Epithelial cell of esophagus (primary cell): ENCODE measurements at places on chromosomes 12 and 14.

DNA sequence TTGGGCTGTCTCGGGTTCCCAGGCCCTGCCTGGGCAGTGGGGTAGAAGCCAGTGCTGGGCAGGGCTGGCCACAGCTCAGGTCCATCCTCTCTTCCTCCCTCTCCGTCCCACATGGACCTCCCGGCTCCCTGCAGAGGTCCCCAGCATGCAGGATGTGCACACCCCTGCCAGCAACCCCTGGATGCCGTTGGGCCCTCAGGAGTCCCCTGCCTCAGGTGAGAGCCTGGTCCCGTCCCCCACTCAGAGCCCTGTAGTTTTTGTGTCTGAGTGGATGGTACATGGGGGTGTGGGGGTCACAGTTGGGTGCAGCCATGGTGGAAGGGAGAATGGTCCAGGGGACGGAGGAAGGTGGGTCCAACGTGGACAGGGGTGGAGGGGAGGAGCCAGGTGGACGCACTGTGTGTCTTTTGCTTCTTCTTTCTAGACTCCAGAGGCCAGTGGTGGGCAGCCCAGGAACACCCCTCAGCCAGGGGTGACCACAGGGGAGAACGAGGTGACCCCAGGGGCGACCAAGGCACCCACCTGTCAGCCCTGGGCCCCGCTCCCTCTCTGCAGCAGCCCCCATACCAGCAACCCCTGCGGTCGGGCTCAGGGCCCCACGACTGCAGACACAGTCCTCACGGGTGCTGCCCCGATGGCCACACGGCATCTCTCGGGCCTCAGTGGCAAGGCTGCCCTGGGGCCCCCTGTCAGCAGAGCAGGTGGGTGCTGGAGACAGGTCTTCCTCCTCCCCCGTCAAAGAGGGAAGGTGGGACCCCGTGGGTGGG, 21.7 kb downstream of the PAPLN start:
- DNase-seq: no peak

DNA sequence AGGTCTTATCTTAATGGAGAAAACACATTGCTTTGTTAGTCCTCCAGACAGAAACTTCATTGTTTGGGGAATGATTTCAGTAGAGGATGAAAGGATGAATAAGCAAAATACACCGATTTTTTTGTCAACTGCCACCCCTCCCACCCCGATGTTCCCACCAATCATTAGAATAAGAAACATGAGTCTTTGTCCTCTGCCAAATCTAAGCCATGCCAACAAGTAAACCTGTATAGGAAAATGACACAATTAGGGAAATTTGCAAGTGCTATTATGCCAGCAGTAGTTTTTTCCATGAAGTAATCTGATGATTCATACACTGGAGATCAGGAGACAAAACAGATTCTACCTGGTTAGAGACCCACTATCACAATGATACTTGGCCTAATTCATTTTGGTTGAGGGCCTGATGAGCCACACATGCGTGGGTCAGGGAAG, 35.9 kb downstream of the FLRT2 start:
- DNase-seq: peak; percentile 86

GRCh38 chr14:104743461-104744380, 9.2 kb upstream of the SIVA1 start:
- DNase-seq: no peak

- DNase-seq: no peak
Observed at GRCh38 chr14:21332950-21333349, 50.9 kb downstream of the SUPT16H start.

- DNase-seq: no peak
Observed at GRCh38 chr14:88272390-88273269, 50.4 kb downstream of the KCNK10 start.

DNA sequence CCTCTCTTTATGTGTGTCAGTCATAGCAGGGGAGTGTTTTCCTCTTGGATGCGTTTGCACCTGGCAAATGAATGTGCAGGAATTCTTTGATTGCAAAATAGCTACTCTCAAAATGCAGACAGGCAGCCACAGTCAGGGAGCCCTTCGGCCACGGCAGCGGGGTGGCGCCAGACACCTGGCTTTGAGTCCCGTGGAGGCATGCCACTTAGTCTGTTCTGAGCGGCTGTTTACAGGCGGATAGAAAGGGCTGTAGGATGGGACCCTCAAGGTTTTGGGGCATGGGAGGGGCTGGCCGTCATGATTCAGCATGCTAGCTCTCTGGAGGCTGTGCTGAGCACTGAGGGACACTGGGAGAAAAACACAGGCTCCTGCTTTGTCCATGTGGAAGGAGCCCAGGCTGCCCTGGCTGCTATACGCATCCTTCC, 117.1 kb downstream of the SLC25A47 start:
- peak; percentile 92 for DNase-seq

DNA sequence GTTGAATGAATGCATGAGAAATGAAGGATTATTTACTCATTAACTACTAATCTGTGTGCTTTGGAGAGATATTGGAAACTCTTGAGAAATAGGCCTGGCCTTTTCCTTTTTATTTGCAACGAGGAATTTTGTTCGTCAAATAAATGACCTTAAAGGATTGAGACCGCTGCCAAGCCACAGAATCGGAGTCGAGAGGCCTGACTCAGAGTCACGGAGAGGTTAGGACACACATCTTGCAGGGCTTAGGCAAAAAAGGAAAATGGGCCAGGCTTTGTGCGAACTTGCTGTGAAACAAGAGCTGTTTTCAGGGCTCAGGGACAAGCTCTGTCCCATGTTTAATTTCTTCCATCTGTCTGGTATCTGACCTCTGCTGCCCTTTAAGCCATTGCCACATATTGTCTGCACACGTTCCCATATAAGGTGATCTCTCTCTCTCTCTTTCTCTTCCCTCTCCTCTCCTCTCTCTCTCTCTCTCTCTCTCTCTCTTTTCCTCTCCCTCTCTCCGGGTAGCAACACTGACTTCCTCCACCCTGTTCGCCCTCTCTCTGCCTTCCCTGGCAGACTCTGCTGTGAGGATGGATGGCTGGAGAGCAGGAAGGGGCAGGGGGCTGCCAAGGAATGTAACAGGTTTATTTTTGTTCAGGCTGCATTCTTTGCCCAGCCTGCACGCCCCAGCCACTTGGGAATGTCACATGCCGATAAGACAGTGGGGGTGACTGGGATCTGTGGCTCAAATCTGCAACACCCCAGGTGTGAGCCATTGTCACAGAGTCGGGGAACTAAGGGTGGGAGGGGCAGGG, 14.9 kb upstream of the IFT81 start:
- peak; percentile 89 for DNase-seq

DNA sequence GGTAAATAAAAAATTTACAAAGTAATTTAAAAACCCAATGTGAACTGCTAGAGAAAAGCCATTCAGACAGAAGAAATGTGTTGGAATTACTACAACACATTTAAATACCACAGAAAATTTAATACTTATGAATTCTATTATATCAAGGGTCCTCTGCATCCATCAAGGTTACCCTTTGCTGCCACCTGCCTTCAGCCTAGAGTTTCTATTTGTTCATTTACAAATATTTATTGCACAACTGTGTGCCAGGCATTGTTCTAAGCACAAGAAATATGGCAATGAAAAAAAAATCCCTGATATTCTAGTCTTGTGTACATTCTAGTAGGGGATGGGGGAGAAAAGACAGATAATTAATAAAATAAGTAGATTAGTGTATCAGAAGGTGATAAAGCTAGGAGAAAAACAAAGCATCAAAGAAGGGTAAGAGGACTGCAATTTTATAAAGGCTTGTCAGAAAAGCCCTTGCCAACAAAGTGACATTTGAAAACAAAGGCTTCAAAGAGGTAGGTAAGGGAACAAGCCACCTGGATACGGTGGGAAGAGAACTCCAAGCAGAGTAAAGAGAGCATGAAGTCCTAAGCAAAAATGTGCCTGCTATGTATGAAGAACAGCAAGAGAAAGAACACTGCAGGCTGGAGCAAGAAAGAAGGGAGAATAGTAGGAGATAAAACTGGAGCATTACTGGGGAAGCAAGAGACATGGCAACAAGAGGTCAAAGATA, 59.1 kb upstream of the SLC6A13 start:
- peak; percentile 44 for DNase-seq

- peak; percentile 73 for DNase-seq
Observed at GRCh38 chr12:32312049-32312670, 87.2 kb upstream of the FGD4 start.

- no peak for DNase-seq
Observed at GRCh38 chr14:41609704-41610183, 3.1 kb downstream of the LRFN5 start.

DNA sequence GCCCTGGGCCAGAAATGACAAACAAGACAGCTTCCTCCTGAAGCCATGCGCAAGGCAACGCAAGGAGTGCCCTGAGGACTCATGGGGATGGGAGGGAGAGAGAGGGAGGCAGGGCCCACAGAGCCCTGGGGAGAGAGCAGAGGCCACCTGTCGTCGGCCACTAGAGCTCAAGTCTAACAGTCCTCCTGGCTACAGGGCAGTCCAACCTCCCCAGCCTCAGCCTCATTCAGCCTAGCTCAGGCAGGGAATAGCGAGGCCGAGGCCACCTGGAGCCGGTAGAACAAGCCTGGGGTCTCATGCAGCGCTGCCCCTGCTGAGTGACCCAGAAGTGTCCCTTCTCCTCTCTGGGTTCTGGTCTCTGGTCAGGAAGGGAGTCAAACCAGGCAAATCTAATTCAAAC, 69.5 kb downstream of the BCL11B start:
- no peak for DNase-seq

DNA sequence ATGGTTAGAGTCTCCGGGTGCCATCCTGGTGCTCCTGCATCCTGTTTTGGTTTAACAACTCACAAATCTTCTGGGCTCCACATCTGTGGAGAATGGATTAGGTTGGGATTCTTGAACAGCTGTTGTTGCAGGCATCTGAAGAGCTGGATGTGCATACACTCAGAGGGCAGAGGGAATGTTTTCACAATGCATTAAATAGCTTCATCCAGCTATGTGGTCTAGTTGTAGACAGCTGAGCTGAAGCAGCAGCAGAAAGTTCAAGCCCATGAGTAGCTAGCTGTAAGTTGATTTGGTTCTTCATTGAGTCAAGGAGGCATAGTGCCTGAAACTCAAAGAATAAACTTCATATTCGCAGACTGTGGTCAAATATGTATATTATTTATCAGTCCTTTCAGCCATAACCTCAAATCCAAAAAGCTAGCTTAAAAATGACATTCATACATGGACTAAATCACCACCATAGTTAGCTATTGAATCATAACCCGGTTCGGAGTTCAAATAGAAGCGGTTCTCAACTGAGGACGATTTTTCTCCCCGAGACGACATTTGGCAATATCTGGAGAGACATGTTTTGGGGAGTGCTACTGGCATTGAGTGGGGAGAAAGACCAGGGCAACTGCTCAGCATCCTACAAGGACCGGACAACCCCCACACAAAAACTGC, 858 bp upstream of the ANKRD13A start:
- no peak for DNase-seq

DNA sequence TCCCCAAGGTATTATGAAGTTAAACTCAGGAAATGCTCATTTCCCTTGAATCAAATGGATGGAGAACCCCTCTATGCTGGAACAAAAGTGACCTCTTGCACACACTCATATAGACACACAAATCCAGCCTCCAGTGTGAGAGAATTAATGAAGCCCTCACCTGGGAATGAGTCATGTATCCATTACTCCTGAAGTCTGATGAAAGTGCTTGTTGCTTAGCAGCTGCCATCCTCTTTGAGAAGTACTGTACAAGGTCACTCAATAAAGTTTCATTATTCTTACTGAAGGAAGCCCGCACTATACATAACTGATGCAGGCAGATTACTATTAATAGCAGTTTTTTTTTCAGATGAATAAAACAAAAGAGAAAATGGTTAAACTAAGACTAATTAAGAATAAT, 102.3 kb downstream of the RERG start:
- peak; percentile 27 for DNase-seq

DNA sequence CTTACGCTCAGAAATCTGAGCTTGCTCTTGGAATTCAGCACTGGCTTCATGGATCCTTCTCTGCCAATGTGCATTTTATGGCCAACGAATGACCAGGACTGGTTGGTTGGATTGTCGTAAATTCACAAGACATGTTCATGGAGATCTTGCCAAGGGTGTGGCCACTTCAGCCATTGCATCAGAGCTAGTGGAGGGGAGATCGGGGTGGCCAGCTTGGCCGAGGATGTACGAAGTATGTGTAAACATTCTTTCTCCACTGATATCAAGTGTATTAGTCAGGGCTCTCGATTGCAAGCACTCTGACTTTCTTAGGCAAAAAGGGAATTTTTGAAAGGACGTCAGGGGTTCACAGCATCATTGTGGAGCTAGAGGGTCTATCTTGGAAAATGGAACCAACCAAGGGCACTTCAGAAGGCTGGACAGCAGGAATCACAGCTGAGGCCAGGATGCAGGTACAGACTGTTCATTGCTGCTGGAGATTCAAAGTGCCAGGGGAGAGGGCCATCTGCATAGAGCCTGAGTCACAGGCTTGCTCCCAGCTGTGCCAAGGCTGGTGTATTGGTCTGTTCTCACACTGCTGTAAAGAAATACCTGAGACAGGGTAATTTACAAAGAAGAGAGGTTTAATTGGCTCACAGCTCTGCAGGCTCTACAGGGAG, 32.9 kb upstream of the ADGRD1 start:
- DNase-seq: no peak

DNA sequence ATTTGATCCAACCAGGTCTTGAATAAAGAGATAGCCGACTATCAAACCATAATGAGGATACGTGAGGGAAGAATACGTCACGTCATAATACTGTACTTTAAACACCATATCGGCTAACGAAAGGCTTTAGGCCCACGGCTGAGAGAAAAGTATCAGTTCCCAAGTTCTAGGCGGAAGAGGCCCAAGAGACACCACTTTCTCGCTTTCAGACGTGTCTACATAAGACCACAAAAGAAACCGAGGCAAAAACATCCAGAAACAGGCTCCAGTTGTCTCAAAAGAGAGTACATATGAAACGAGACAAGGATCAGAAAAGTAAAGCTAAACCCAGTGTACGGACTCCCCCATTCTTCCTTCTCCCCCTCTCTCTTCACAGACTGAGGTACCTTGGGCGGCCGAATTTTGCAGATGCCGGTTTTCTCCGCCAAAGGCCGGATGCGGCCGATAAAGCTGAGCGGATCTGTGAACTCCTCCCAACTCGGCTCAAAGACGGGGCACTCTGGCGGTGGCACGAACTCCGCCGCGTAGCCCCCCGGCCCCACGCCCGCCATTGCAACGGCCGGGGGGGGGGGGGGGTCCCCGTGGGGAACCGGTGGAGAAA, 479 bp downstream of the KDM5A start:
- peak; percentile 33 for DNase-seq

DNA sequence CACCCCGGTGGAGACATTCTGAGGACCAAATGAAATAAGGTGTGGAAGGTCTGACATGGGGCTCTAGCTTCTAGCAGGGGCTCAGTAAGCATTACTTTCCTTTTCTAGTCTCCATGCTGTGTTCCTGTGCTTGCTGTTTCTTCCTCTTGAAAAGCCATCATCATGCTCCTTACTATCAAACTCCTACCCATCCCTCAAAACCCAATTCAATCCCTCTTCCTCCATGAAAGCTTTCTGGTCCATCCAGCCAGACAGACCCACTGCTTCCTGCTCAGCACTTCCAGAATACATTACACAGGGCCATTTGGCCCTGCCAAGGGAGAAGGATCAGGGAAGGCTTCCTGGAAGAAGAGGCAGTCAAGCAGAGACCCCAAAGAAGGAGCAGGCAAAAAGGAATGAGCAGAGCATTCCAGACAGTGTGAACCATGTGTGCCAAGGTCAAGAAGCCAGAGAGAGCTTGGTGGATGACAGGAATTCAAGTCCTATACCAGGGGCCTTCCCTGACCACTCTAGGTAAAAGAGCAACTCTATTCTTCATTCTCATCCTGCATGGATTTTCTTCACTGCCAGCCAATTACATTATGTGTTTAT, 59.5 kb downstream of the NUAK1 start:
- no peak for DNase-seq

- DNase-seq: peak; percentile 65
Observed at GRCh38 chr14:35403114-35403602, 1.4 kb downstream of the NFKBIA start.
